ENCODE measurements at places on chromosomes 5 and 9.

GRCh38 chr5:99076723-99077640 lies 148.2 kb upstream of the CHD1 start:
- no peak for DNase-seq

- no peak for DNase-seq
Measured at GRCh38 chr5:72814104-72814503, 2.4 kb upstream of the TNPO1 start.

GRCh38 chr5:134141331-134142050 lies 27.0 kb downstream of the TCF7 start:
- DNase-seq, result no peak

GRCh38 chr5:43638546-43638945 lies 35.6 kb downstream of the NNT start:
- DNase-seq, result no peak

GRCh38 chr9:69141851-69142250 lies 32.2 kb upstream of the TJP2 start:
- DNase-seq, result no peak

- no peak for DNase-seq
Measured at GRCh38 chr5:122112733-122113558, 16.4 kb upstream of the ZNF474 start.

DNA sequence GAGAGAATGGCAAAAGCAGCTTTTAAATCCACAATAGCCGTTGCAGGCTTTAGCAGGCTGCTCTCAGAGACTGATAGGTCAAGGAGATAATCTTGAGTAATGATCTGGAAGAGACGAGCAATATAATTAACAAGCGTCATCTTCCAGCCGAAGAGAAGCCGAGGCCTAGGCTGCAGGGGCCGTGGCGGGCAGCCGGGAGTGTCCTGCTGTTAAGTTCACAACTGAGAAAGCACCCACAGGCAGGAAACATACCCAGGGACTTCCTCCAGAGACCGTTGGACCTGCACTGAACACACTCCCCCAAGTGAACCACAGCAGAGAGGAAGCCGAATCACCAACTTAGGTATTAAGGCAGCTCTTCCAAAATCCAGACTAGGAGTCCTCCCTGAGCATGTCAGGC lies 182.3 kb downstream of the IRX2 start:
- DNase-seq, result no peak

DNA sequence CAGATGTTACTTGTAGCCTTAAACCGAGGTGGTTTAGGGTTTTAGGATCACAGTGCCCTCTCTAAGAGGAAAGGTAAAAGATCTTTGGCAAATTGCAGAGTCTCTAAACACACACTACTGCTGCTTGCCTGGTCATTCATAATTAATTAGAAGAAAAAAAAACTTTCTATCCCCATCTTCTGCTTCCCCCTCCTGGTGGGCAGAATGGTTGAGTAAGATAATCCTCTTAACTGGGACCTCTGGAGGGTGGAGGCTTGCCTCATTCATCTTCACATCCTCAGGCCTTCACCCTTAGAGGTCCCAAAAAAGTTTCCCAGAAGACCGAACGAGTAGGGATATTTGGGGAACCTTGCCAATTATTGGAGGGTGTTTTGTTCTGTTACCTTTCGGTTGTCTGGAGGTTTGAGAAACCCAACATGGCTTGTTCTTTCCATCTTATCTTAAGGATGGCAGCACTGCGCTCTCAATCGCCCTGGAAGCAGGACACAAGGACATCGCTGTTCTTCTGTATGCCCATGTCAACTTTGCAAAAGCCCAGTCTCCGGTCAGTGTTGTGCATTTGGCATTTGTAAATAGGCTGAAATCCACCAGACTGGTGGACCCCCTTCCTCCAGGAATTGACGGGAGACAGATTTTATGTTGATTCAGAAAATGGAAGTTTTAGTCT lies 97.3 kb upstream of the DMRT1 start:
- DNase-seq, result no peak

DNA sequence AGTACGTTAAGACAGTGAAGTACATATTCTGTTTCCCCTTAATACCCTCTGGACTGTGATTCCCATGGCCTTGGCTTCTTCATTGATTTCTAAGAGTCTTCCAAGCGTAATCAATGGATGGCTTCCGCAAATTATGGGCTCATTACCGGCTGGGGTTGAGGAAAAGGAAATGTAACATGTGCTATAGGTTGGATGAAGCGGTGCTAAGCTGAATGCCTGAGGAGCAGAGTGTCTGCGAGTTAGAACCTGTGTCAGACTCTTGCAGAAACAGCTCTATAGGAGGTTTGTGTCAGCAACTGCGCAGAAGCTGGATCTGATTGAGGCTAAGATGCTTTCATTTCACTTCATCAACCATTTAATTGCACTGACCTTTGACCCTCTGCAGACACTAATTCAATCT lies 114.3 kb upstream of the CDH18 start:
- no peak for DNase-seq

GRCh38 chr9:110977259-110977709 lies 61.0 kb downstream of the LPAR1 start:
- DNase-seq, result no peak

DNA sequence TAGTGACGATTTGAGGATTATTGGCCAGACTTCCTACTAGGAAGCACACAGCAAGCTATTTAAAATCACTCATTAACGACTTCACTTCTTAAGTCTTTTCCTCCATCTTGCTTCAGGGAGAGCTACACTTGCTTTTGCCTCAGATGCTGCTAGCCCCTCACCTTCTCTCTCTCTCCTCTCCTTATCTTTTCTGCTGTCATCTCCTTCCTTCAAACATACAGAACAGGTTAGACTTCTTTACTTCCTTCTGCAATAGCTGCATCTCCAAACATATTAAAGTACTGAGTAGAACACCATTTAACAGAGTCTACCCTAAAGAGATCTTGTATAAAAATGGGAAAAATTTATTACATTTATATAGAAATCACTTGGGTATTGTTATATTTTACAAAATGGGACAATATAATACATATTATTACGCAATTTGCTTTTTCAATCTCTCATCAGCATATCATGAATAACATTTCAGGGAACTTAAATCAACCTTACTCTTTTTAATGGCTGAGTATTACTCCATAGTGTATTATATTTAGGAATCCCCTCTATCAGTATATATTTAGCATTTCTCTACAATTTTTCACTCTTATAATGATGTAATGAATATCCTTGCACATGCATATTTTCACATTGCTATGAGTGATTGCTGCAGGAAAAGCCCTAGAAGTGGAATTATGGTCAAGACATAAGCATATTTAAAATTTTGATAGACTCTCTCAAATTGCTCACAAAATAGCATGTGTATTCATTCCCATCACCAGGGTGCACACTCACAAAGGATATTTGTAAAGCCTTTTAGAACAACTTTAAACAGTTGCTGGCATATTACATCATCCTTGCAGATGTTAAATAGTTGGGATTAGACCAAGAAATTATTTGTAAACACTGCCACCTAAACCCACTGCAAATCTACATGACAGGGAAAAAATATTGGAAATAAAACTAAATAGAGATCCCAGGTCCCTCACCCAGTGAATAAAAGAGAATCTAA lies 164.5 kb upstream of the NFIB start:
- no peak for DNase-seq

GRCh38 chr5:17895288-17896033 lies 261.2 kb downstream of the TAF11L14 start:
- DNase-seq, result no peak

DNA sequence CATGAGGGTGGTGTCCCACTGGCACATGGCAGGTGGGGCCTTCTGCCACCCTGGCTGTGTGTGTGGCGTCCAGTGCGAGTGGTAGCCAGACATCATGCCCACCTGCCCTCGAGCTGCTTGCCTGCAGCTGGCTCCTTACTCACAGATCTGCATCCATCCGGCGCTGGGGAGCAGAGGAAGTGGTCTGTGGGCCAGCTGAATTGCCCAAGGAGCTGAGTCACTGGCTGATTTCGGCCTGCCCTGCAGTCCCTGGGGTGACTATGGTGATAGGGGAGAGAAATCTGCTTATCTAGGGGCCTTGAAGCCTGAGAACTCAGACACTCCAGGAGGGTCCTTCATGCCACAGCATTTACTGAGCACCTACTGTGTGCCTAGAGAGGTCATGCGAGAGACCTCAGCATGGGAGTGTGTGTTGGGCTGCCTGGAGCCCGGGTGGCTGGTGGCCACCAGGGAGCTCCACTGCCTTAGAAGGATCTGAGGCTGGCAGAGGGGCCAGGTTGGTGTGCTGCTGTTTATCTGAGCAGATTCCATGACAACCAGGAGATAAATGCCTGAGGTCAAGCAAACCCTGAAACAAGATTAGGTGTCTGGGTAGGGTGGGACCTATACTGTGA lies 57.1 kb downstream of the SLC22A5 start:
- peak; percentile 76 for DNase-seq

DNA sequence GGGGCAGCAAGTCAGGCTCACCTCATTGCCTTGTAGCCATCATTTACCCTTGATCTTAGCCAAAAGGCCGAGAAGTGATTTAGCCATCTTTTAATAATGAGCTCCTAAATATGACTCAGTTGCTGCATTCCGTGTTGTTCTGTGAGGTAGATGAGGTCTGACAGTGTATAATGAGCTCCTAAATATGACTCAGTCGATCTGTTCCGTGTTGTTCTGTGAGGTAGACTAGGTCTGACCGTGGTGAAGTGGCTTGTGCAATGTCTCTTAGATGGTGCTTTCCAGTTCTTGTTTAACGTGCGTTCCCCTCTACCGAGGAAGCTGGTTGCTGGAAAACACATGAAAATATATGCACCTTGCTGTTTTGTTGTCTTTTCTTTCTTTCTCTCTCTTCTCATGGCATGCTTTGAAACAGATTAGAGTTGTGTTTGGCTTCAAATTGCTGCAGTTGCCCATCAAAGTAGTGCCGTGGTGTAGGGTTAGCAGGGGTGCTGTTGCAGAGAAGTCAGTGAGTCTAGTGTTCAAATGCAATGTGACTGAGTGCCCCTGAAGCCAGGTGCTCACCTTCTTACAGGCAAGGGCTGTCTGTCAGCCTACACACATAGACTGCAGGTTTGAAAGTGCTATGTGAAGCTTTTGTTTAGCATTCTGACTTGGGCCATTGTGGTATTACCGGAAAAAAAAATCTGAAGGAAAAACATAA lies 118.6 kb downstream of the KDM4C start:
- no peak for DNase-seq
